GM12864 (cell line): ENCODE measurements at places on chromosomes 6 and 20.
A peak's percentile ranks its signal among the peaks of the same experiment; 100 is the strongest.

DNA sequence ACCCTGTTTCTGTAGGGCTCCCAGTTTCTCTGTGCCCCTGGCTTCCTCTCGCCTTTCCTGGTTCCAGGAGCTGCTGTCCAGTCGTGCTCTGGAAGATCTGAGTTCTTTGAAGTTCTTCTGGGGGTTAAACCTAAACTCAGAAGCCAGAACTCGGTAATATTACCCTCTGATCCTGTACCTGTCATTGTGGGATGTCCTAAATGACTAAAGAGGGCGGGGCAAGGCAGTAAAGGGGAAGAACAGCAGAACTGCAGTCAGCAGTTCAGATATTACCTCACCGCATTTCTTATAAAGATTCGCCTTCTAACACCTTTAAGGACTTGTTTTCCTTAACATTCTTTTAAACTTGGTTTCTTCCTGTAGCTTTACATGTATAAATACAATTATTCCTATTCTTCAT is 63.9 kb downstream of the FAM120B start:
- no peak for DNase-seq

DNA sequence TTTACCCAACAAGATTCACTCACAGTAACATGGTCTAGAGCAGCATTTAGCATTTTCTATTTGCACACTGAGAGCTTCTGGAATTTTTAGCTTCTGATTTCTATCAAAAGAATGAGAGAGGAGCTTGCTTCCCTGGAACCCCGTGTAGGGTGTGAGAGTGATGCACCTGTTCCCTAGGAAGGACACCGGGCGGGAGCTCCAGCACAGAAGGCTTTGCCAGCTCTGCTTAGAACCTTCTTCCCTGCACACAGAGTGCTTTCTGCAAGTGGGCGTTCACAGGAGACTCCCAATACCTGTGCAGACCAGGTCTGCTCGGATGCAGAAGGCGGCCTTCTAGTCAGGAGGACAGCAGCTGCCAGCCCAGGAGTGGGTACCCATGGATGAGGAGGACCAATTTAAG is 217.3 kb downstream of the TBXT start:
- DNase-seq = no peak

DNA sequence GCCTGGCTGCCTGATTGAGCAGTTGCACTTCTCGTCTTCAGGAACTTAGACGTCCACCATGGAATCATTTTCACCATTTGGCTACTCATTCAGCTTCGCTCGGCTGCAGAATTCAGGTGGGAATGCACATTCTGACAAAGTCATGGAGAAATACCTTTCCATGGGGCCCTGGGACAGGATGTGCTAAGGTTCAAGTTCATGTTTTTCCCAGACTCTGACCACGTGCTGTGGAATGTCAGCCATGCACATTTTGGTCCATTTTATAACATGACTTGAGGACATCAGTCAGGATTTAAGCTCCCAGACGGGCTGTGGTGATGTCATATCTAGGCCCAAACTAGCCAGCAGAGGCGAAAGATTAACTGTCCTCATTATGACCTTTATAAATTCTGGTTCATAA is 205.3 kb downstream of the TBXT start:
- DNase-seq = no peak

- no peak for DNase-seq
Observed at GRCh38 chr20:52612046-52612632, 360.0 kb upstream of the TSHZ2 start.

GRCh38 chr6:135030056-135030473 is 24.6 kb downstream of the HBS1L start:
- DNase-seq = peak; percentile 70

DNA sequence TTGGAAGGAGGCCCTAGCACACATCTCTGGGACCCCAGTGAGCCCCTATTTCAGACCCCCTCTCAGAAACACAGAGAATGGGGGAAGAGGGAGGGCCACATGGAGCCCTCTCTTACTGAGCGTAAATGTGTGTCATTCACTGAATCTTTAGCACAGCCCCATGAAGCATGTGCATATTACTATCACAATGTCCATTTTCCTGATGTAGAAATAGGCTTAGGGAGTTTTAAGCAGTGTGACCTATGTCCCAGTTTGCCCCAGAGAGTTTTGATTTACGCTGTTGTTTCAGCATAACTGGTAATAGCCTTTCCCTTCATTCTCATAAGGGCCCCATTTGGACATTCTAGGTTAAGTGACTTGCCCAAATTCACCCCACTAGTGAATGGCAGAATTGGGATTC is 25.0 kb upstream of the TCP11 start:
- DNase-seq = no peak

GRCh38 chr6:108746836-108747575 is 101.2 kb upstream of the ARMC2 start:
- DNase-seq = no peak

GRCh38 chr6:167750956-167751358 is 75.8 kb upstream of the AFDN start:
- no peak for DNase-seq

GRCh38 chr6:111653434-111653833 is 47.8 kb upstream of the TRAF3IP2 start:
- DNase-seq = no peak

- no peak for DNase-seq
Observed at GRCh38 chr20:45969712-45970634, 2.0 kb downstream of the ZNF335 start.

DNA sequence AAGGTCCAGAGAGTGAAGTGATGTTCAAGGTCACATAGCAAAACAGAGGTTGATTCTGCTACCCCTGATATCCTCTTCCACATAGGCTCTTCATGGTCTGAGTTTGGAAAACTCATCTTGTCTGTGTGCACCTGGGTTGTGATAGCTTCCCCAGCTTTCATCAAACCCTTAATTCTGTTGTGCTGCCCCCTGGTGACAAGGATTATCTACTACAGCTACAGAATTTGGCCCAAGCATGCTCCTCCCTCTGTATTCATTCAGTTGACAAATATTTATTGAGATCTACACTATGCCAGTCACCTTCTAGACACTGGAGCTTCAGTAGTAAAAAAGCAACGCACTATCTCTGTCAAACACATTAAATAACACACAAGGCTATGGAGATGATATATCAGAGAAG is 50.4 kb downstream of the SMPDL3A start:
- peak; percentile 4 for DNase-seq

GRCh38 chr6:64459411-64459944 is 823.9 kb downstream of the PHF3 start:
- DNase-seq = no peak

DNA sequence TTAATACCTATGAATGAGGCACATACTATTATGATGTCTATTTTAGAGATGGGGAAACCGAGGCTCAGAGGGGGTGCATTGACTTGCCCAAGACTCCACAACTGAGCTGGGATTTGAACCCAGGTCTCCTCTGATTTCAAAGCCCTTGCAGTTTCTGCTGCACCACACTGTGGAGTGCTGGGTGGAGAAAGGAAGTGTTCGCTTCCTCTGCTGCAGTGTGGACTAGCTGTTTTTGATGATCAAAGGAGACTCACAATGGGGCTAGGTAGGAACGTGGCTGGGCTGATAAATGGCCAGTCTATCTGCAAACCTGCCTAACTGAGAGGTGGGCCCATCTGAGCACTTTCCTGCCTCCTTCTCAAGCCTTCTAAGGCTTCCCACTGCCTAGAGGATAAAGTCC is 87.2 kb downstream of the CD40 start:
- DNase-seq = no peak

DNA sequence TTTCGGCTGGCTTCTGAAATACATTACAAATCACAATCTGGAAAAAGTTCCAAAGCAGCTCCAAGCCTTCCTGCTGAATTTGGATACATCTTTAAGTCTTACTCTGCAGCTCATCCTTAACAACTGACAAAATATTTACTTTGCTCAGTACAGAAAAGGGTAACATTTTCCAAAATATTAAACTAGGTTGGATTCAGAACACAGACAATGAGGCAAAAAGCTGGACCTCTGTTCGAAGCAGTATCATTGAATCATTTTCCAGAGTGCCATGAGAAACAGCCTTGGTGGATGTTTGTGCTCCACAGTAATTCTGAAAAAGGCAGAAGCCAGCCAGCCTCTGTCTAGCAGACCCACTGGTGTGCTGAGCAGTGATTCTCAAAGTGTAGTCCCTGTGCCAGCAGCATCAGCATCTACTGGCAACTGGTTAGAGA is 162.1 kb downstream of the AIG1 start:
- DNase-seq = no peak

DNA sequence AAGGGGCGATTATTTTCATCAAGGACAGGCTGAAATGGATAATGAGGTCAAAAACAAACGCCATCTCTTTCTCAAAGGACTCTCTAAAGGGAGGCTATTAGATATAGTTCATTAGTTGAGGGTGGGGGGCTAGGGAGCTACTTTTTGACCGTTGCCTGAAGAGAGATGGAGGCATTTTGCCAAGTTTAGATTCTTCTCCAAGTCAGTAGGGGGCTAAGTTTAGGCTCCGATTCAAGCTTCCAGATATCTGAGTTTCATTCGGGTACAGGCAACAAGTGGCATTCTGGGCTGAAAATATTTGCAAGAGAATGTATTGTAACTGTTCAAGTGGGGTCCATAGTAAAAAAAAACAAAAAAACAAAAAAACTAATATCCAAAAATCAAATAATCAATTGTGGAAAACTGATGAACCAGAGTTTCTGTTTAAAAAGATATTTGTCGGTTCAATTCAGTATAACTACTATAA is 43.4 kb upstream of the PIM1 start:
- no peak for DNase-seq

- no peak for DNase-seq
Observed at GRCh38 chr6:47076422-47077344, 34.6 kb upstream of the ADGRF1 start.

DNA sequence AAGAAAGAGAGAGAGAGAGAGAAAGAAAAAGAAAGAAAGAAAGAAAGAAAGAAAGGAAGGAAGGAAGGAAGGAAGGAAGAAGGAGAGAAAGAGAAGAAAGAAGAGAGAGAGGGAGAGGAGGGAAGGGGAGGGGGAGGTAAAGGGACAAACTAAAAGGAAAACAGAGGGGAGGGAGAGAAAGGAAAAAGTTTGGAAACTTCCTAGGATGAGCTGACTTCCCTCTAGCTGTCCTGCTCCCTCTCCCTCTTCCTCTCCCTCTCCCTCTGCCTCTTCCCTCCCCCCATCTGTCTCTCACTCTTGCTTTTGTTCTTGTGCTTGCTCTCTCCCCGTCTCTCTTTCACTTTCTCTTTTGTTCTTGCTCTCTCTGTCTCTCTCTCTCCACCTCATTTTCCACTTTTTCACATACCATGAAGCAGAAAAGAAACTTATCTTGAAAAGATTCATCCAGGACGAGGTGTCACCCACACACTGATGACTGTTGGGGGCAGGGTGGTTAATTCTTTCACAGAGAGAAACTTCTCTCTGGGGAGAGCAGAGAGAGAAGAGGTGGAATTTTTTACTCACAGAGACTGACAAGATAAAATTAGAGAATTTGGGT is 56.4 kb upstream of the DUSP22 start:
- no peak for DNase-seq

DNA sequence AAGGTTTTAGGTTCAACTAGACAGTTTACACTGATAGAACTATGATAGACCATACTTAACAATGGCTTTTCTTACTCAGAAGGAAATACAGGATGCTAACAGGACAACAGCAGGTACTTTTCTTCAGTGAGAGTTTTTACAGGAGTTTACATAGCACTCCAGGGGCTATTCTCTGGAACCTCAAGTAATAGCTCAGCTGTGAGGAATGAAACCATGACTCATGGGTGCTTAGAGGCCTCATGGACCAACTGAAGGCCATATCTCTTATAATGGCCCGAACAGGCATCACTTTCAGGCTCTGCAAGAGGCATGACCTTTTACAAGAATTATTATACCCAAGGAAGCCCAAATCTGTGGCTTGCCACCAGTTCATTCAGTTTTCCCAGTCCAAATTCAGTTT is 31.8 kb downstream of the TREML1 start:
- DNase-seq = no peak

DNA sequence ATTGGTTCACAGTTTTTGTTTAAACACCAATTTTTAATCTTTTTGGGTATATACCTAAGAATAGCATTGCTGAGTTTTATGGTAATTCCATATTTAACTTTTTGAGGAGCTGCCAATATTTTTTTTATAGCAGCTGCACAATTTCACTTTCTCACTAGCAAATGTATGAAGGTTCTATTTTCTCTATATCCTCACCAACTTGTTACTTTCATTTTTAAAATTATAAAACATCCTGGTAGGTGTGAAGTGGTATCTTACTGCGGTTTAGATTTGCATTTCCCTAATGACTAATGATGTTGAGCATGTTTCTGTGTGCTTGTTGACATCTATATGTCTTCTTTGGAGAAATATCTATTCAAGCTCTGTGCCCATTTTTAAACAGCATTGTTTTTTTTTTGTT is 452.1 kb downstream of the GRIK2 start:
- no peak for DNase-seq

GRCh38 chr6:159282421-159282820 is 113.2 kb downstream of the FNDC1 start:
- DNase-seq = no peak

GRCh38 chr6:34200340-34200971 is 36.2 kb upstream of the HMGA1 start:
- no peak for DNase-seq

DNA sequence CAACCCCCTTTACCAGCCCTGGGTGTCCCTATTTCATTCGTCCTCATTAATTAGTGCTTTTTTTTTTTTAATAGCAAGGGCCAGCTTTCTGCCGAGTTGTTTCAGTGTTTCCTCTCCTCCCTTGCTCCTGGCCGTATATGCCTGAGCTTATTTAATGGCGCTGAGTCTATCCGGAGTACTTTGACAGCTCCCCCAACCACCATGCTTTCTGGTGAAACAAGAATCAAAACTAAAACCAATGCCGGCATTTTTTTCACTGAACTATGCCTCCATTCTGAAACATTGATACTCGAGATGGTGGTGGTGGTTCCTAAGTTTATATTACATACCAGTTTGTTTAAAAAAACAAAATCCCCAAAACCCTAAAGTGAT is 1.2 kb downstream of the DCBLD1 start:
- no peak for DNase-seq

- no peak for DNase-seq
Observed at GRCh38 chr6:138419766-138420165, 15.7 kb downstream of the HEBP2 start.

- DNase-seq = peak; percentile 70
Observed at GRCh38 chr20:2651772-2652723, at the start of gene NOP56. TSS of gene NOP56 (plus strand) at chr20:2652632. CDS start at chr20:2652661, 29 bp downstream.

- DNase-seq = no peak
Observed at GRCh38 chr6:108165714-108166663, at the start of gene NR2E1. TSS of gene NR2E1 (plus strand) at chr6:108166022. CDS start at chr6:108166766, 744 bp downstream.

DNA sequence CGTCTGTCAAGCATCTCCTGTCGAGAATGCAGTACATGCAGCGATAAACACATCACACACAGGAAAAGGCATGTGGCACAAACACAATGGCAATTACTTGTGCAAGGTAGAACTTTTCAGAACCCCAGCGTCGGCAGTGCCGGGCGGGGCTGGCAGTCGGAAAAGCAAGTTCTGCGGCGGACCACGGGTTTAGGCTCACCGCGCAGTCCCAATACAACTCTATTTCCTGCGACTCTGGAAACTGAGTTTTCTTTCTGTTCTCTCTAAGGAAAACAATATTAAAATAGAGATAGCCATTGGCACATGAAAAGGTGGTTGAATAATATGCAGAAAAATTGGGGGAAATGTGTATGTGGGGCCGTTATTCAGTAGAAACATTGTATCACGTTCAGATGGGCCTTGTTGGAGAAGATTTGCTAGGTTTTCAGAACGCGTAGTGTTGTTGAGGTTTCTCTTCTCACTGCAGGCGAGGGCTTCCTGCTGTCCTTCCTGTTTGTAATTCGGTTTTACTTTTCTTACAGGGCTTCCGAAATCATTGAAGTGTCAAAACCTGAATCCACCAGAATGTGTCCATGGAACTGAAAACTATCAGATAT is 369.5 kb downstream of the THBS2 start:
- no peak for DNase-seq

- no peak for DNase-seq
Observed at GRCh38 chr20:50296450-50297375, 106.1 kb downstream of the CEBPB start.
